ENCODE measurements at places on chromosomes 7 and 10. TPM values are rescaled to one million over a fixed set of nuclear protein-coding genes. Genes with fewer than 3 reads are reported as not detected.

DNA sequence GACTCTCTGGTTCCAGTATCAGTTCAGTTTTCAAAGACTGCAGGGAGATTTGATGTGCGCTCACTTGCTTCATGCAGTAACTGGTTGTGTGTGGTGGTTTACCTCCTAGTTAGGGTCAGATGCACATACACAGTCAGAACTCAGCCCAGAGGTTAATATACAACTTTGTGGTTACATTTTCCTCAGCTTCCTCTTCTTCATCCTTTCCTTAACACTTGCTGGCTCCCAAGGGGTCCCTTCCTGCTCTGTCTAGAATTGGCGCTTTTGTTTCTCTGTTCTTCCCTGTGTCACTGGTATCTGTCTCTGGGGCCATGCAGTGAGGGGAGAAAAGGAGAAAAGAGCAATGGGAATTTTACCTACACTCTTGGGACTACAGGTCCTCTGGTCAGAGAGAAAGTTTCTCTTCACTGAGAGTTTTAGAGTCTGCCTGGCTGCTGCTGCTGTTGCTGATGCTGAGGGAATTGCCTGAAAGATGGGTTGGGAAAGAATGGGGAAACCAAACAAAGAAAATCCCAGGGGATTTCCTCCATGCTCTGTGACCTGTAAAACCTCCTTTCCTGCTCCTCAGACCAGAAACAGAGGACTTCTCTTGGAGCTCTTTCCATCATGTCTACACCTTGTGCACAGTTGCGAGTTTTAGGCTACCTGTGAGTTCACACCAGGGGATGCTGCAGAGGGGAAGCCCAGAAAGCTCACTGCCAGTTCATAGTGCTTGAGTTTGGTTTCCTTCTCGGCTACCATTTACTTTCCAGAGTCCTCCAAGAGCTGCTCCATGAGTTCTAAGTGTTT is 74.6 kb downstream of the WDFY4 start:
- no peak overlapping the region for H3K27ac ChIP-seq
- H3K4me3 ChIP-seq: no peak overlapping the region
- DNase-seq: peak; percentile 11
- no peaks in the 10 kb centered on the region for H3K4me1 ChIP-seq
- H3K36me3 ChIP-seq: no peaks in the 10 kb centered on the region

DNA sequence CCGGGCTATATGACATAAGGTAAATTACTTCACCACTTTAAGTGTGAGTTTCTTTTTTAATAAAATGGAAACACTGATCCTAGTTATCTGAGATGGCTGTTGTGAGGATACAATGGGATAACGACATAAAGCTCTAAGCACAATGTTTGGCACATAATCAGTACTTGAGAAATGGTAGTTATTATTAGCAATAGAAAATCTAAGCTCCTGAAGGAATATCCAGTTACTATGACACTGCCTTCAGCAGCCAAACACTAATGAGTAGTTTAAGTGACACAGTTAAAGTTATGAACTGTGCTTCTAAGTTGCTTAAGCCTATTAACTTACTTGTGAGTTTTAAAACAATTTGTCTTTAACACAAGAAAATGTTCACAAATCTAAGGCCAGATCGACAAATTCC is 96.8 kb downstream of the ELAPOR2 start:
- no peak for DNase-seq
- no peaks in the 10 kb centered on the region for H3K27me3 ChIP-seq
- no peaks in the 10 kb centered on the region for H3K36me3 ChIP-seq

DNA sequence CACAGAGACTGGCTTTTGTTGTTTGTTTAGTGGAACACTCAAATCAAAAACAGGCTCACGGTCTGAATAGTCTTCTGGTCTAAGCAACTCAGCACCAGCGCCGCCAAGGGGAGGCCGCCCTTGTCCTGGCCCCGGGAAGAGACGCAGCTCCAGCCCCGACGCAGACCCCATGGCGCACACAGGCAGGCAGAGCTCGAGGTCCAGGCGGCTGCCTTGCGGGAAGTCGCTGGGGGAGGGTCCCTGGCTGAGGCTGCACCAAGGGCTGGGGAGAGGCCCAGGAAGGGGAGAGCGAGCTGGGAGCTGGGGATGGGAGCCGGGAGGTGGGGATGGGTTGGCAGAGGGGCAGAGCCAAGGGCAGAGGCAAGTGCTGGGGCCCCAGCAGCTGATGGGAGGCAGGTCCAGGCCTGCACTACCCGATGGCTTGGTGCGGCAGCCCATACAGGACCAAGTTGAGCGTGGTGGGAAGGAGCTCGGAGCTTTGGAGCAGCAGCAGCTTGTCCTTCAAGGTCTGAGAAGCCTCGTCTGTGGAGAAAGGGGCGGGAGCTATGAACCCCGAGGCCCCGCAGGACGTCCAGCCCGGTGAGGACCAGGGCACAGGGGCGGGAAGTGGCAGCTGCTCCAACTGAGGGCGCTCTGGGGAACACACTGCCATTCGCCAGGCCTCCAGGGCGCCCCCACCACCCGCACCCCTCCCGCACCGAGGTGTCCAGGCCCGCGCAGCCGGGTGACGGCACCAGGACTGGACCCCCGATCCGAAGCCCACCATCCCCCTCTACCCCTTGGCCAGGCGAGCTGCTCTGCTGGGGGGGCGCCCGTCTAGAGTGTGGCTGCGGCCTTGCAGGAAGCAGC is 22.7 kb upstream of the NKX6-2 start:
- H3K4me3 ChIP-seq: no peak overlapping the region
- H3K4me1 ChIP-seq: no peaks in the 10 kb centered on the region
- H3K36me3 ChIP-seq: no peaks in the 10 kb centered on the region
- H3K27me3 ChIP-seq: no peaks in the 10 kb centered on the region
- no peak overlapping the region for H3K27ac ChIP-seq
- DNase-seq: no peak

DNA sequence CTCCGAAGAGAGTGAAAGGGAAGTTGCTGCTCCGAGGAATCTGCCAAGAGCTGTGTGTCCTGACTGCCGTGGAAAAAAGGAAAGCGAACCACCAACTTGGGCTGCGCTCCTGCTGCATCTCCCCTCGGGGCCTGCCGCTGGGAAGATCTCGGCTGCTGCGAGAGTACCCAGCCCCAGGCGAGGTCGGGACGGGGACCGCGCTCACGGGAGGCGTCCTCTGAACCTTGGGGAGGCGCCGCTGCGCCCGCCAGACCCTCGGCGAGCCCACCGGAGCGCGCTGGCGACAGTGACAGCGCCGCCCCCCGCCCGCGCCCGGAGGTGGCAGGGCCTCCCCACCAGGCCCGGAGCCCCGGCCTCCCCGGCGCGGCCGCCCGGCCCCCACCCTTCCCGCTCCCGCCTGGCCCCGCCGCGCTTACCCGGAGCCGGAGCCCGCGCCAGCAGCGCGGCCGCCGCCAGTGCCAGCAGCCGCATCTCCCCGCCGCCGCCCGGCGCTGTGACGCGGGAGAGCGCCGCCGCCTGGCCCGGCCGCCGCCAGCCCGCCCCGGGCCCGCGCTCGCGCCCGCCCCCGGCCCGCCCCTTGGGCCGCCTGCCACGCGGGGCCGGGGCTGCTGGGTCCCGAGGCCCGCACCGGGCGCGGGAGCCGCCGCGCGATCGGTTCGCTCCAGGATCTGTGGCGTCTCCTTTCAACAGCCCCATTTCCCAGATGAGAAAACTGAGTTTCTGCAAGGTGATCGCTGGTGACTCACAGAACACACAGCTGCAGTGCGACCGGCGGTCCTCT is at the start of gene VSTM4:
Gene VSTM4 (minus strand): TSS at position 508 of the 781 bp plus-strand sequence. CDS start 37 bp downstream, at position 471.
- H3K4me3 ChIP-seq: no peak within 1 kb of the TSS
- DNase-seq: no peak
- peaks cover 55% of the 10 kb centered on the region for H3K27me3 ChIP-seq
- H3K36me3 ChIP-seq: no peaks in the 10 kb centered on the region
- peaks cover 8% of the 10 kb centered on the region for H3K4me1 ChIP-seq
- no peak within 1 kb of the TSS for H3K27ac ChIP-seq

GRCh38 chr10:78728176-78728575 is 340.6 kb upstream of the ZMIZ1 start:
- H3K27me3 ChIP-seq: peaks cover 38% of the 10 kb centered on the region
- H3K36me3 ChIP-seq: no peaks in the 10 kb centered on the region
- H3K4me1 ChIP-seq: no peaks in the 10 kb centered on the region
- H3K4me3 ChIP-seq: no peak overlapping the region
- no peak for DNase-seq

- H3K27me3 ChIP-seq: no peaks in the 10 kb centered on the region
- H3K4me3 ChIP-seq: no peak overlapping the region
- H3K27ac ChIP-seq: peak overlapping the region; percentile 47
- peaks cover 54% of the 10 kb centered on the region for H3K4me1 ChIP-seq
- peaks cover 14% of the 10 kb centered on the region for H3K36me3 ChIP-seq
- DNase-seq: no peak
Measured at GRCh38 chr10:47255033-47255813, 44.8 kb upstream of the GDF10 start.

DNA sequence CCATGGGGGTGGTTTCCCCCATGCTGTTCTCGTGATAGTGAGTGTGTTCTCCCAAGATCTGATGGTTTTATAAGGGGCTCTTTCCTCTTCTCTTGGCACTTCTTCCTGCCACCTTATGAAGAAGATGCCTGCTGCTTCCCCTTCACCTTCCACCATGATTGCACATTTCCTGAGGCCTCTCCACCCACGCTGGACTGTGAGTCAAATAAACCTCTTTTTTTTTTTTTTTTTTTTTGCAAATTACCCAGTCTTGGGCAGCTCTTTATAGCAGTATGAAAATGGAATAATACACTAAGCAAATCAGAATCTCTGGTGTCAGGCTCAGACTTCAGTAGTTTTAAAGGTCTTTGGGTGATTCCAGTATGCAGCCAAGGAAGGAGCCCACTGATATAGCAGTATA is 28.2 kb downstream of the TAS2R41 start:
- no peak overlapping the region for H3K27ac ChIP-seq
- DNase-seq: no peak
- no peaks in the 10 kb centered on the region for H3K27me3 ChIP-seq
- H3K4me1 ChIP-seq: no peaks in the 10 kb centered on the region
- no peak overlapping the region for H3K4me3 ChIP-seq

DNA sequence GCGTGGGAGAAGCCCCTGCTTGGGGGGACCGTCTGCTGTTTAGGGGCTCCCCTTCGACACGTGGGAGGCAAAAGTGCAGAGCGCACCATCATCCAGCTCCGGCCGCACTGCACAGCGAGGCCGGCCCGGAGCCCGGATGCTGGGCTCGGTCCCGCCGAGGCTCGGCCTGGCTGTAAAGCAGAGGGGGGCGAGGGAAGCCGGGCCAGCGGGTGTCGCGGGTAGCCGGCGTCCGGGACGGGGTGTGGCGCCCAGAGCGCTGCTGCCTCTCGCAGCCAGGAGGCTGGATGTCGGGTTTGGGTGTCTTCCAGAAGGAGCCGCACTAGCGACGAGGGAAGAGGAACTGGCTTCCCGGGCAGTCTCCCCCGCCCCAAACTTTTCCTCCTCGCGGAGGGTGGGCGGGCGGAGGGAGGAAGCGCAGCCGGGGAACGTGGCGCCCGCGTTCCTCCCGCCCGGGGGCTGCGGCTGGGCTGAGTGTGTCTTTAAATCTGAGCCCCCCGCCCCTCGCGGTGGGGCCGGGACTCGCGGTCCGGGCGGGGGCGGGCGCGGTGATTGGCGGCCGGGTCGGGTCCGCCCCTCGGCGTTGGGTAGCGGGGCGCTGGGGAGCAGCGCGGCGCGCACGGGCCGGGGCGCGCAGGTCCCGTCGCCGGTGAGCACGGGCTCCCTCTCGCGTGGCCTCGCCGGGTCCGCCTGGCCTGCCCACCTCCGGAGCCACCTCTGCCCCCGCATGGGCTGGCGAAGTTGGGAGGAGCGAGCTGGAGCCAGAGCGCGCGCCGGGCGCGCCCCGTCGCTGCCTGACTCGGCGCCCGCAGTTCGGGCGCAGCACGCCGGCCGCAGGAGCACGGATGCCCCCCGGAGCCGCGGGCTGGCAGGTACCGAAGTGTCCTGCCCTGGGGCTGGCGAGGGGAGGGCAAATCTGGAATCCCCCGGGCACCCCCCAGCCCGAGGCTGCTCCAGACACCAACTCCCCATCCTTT is at the start of gene PALD1:
Gene PALD1 (plus strand): TSS at position 577 of the 974 bp plus-strand sequence. CDS start 47,185 bp downstream, outside the sequence.
- peak within 1 kb of the TSS; percentile 77 for H3K4me3 ChIP-seq
- peaks cover 32% of the 10 kb centered on the region for H3K27me3 ChIP-seq
- peaks cover 2% of the 10 kb centered on the region for H3K36me3 ChIP-seq
- DNase-seq: peak; percentile 54

DNA sequence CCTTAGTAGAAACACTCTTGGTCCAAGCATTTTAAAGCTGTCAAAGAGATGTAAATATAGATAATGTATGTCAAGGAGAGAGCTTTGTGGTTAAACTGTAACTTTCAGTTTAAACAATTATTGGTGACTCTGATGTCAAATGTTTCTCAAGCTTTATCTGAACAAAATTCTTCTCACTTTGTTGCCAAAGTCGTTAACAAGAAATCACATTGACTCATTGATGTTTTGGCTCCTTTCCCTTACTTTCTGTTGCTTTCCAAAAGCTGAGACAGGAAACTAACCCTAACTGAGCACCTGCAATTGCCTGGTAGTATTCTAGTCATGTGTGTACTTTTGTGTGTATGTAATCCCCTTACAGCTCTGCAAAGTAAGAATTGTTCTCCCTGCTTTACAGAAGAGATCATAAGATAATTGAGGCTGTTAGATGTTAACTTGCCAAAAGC is 108.5 kb downstream of the CFTR start:
- H3K27me3 ChIP-seq: peaks cover 3% of the 10 kb centered on the region
- H3K4me1 ChIP-seq: no peaks in the 10 kb centered on the region
- no peaks in the 10 kb centered on the region for H3K36me3 ChIP-seq
- no peak for DNase-seq
- H3K27ac ChIP-seq: no peak overlapping the region
- no peak overlapping the region for H3K4me3 ChIP-seq

DNA sequence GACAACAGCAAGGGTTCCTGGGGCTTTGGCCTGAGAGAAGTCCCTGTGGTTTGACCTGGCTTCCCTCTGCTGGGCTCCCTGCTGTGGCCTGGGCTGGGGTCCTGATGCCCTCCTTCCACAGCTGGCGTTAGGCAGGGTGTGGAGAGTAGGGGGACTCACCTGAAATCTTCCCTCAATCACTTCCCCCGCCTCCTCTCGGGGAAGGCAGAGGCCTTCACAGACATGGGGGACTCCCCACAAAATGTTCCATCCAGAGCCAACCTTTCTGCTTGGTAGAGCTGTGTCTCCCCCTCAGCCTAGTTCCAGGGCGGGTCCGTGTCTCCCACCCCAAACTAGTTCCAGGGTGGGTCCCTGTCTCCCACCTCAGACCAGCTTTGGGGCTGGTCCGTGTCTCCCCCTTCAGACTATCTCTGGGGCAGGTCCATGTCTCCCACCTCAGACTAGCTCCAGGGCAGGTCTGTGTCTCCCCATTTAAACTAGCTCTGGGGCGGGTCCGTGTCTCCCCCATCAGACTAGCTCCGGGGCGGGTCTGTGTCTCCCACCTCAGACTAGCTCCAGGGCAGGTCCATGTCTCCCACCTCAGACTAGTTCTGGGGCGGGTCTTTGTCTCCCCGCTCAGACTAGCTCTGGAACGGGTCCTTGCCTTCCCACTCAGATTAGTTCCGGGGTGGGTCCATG is 2.2 kb downstream of the PVRIG start:
- no peaks in the 10 kb centered on the region for H3K27me3 ChIP-seq
- peaks cover 62% of the 10 kb centered on the region for H3K4me1 ChIP-seq

GRCh38 chr10:5723692-5724091 is 39.1 kb downstream of the TASOR2 start:
- H3K4me1 ChIP-seq: peaks cover 2% of the 10 kb centered on the region
- no peak for DNase-seq
- no peak overlapping the region for H3K4me3 ChIP-seq
- H3K36me3 ChIP-seq: peaks cover 34% of the 10 kb centered on the region

VOPP1 gene
- total RNA-seq: 44.5 TPM

PTPN20 gene
- not detected for total RNA-seq

SH2D4B gene
- 0.21 TPM for total RNA-seq

ATG9B gene
- 7.4 TPM for total RNA-seq

HMX2 gene
- total RNA-seq: not detected

SRRM3 gene
- not detected for total RNA-seq

FAM237B gene
- not detected for total RNA-seq

OR2A1 gene
- not detected for total RNA-seq

All from activated CD8-positive, alpha-beta T cell treated with anti-CD3 and anti-CD28 coated beads, Interleukin-2, amount 10 ng/mL, durations not matched to agents 7 days and 5 days (primary cell).